ENCODE measurements at places on chromosomes 16 and 17.

DNA sequence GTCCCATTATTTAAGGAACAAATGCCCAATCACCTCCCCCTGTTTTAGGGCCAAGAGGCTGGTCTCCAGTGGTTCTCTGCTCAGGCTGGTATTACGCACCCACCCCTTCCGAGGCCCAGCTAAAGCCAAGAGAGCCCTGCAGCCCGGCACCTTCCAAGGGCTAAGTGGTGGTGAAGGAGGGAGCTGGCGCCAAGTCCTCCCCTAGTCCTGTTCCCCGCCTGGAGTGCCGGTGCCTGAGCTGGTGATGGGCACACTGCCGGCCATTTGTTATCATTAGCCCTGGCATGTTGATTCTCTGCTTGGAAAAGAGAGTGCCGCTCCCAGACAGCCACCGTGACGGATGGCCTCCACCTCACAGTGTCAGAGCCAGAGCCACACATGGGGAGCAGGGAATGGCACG, 31.9 kb downstream of the GRIN2C start:
- no peak for DNase-seq

- no peak for DNase-seq
Observed at GRCh38 chr17:28475151-28475900, 1.9 kb downstream of the SLC13A2 start.

- DNase-seq = no peak
Observed at GRCh38 chr16:8237452-8237851, 352.9 kb downstream of the TMEM114 start.

- no peak for DNase-seq
Observed at GRCh38 chr16:928526-928925, 42.3 kb downstream of the LMF1 start.

GRCh38 chr17:13593021-13593751, 8.5 kb downstream of the HS3ST3A1 start:
- no peak for DNase-seq
